Subcutaneous adipose tissue (tissue), 4 donors: ENCODE measurements at places on chromosomes 13 and 19. TPM values are rescaled to one million over a fixed set of nuclear protein-coding genes. Genes with fewer than 3 reads are reported as not detected.

Gene SEMA6B
- 2.6 TPM for total RNA-seq

Gene COL5A3
- 79.1 TPM for total RNA-seq

Gene CRLF1
- 117 TPM for total RNA-seq

Gene ITM2B
- total RNA-seq, result 1,817 TPM

Gene TEX29
- not detected for total RNA-seq

Gene LGALS14
- total RNA-seq, result not detected

Gene KANK2
- total RNA-seq, result 156 TPM

Gene MYPOP
- 3.3 TPM for total RNA-seq

Gene ATP13A1
- total RNA-seq, result 107 TPM

Gene SHC2
- total RNA-seq, result 20.2 TPM

Gene HOMER3
- 7.5 TPM for total RNA-seq

Gene ZNF497
- 4.1 TPM for total RNA-seq

Gene C19orf73
- total RNA-seq, result 6.5 TPM

Gene RXFP2
- 1.1 TPM for total RNA-seq

Gene ECSIT
- total RNA-seq, result 47.6 TPM

Gene SYNGR4
- not detected for total RNA-seq

Gene NLRP7
- total RNA-seq, result not detected

Gene KIR2DL1
- not detected for total RNA-seq

Gene TTYH1
- total RNA-seq, result not detected

Gene SLC7A1
- total RNA-seq, result 7.9 TPM

Gene WDR88
- not detected for total RNA-seq

Gene ONECUT3
- not detected for total RNA-seq
